Smooth muscle cell of bladder (primary cell): ENCODE measurements at places on chromosomes 5 and 9. TPM values are rescaled to one million over a fixed set of nuclear protein-coding genes. Genes with fewer than 3 reads are reported as not detected.

Gene LRRC19
- not detected in 2 replicates for total RNA-seq

Gene GLRX
- 51.0 and 132 TPM in 2 replicates for total RNA-seq

Gene TEK
- total RNA-seq = 3.0 and 19.2 TPM in 2 replicates

Gene UBE2R2
- total RNA-seq = 15.2 and 18.1 TPM in 2 replicates

Gene OTULINL
- total RNA-seq = 0.09 and 0.14 TPM in 2 replicates

Gene PCDHB5
- 0.57 and 1.4 TPM in 2 replicates for total RNA-seq

Gene TRIP13
- total RNA-seq = 3.4 and 4.6 TPM in 2 replicates

Gene B4GALT1
- 32.7 and 54.3 TPM in 2 replicates for total RNA-seq

Gene DPYSL3
- 106 and 119 TPM in 2 replicates for total RNA-seq

Gene PRSS3
- total RNA-seq = 14.6 and 28.4 TPM in 2 replicates

Gene PCDHA7
- total RNA-seq = 0.57 and 0.83 TPM in 2 replicates

Gene PHF24
- total RNA-seq = under 0.01 TPM in 1 of 2 replicates, not detected in the other

Gene TAF11L5
- not detected in 2 replicates for total RNA-seq

Gene C7
- total RNA-seq = 1.1 and 4.0 TPM in 2 replicates

Gene CAMK4
- 2.4 and 2.9 TPM in 2 replicates for total RNA-seq

Gene SH3RF2
- total RNA-seq = under 0.01 and 0.28 TPM in 2 replicates

Gene NIPAL4
- 0.14 TPM in 1 of 2 replicates, not detected in the other for total RNA-seq

Gene GRM6
- not detected in 2 replicates for total RNA-seq

Gene KIF20A
- total RNA-seq = 8.8 and 9.1 TPM in 2 replicates

Gene MYORG
- total RNA-seq = 0.43 and 0.55 TPM in 2 replicates

Gene TBC1D2
- 12.7 and 13.5 TPM in 2 replicates for total RNA-seq

Gene TMC1
- total RNA-seq = 0.18 and 0.43 TPM in 2 replicates

Gene IFNE
- total RNA-seq = 1.8 and 3.3 TPM in 2 replicates

Gene CCL28
- total RNA-seq = 0.43 and 1.5 TPM in 2 replicates

Gene FABP6
- total RNA-seq = not detected in 2 replicates

Gene N4BP3
- 0.71 and 0.83 TPM in 2 replicates for total RNA-seq

Gene FIBCD1
- total RNA-seq = 0.28 and 1.5 TPM in 2 replicates

Gene GRIA1
- total RNA-seq = under 0.01 and 0.18 TPM in 2 replicates

Gene ARID3C
- 0.09 and 0.14 TPM in 2 replicates for total RNA-seq

Gene CCDC180
- total RNA-seq = 1.7 TPM in 2 replicates

Gene UBE2QL1
- under 0.01 and 0.18 TPM in 2 replicates for total RNA-seq

Gene LHX3
- not detected in 2 replicates for total RNA-seq

Gene TXNDC8
- not detected in 2 replicates for total RNA-seq

Gene OCLN
- total RNA-seq = 0.37 and 0.43 TPM in 2 replicates

Gene FAM151B
- 7.9 and 8.0 TPM in 2 replicates for total RNA-seq

Gene UNC5A
- total RNA-seq = under 0.01 TPM in 1 of 2 replicates, not detected in the other

Gene PLEKHG4B
- under 0.01 TPM in 1 of 2 replicates, not detected in the other for total RNA-seq

Gene DNAH5
- 0.09 and 2.3 TPM in 2 replicates for total RNA-seq

Gene ZDHHC11B
- under 0.01 and 0.09 TPM in 2 replicates for total RNA-seq

Gene SOHLH1
- not detected in 2 replicates for total RNA-seq

Gene IGFBPL1
- under 0.01 TPM in 1 of 2 replicates, not detected in the other for total RNA-seq

Gene ZNF462
- 12.9 and 16.1 TPM in 2 replicates for total RNA-seq

Gene SLC6A3
- under 0.01 TPM in 1 of 2 replicates, not detected in the other for total RNA-seq

Gene HMCN2
- total RNA-seq = under 0.01 TPM in 2 replicates

Gene BTNL8
- not detected in 2 replicates for total RNA-seq

Gene MTRR
- 23.9 and 25.2 TPM in 2 replicates for total RNA-seq

Gene C1QTNF3
- 0.57 and 2.0 TPM in 2 replicates for total RNA-seq

Gene IL4
- not detected in 2 replicates for total RNA-seq

Gene GARNL3
- 1.3 and 1.9 TPM in 2 replicates for total RNA-seq

Gene NMUR2
- total RNA-seq = not detected in 2 replicates

Gene ARL14EPL
- 0.18 TPM in 1 of 2 replicates, not detected in the other for total RNA-seq

Gene CACFD1
- 6.5 and 8.4 TPM in 2 replicates for total RNA-seq
